ENCODE measurements at places on chromosomes 2 and 18. TPM values are rescaled to one million over a fixed set of nuclear protein-coding genes. Genes with fewer than 3 reads are reported as not detected.

The C2orf66 gene
- total RNA-seq = 0.19 TPM

The KLHL14 gene
- not detected for total RNA-seq

The SP5 gene
- total RNA-seq = not detected

The ELAC1 gene
- total RNA-seq = 4.5 TPM

The HSPE1 gene
- total RNA-seq = 543 TPM

The LDAH gene
- total RNA-seq = 15.3 TPM

The PLB1 gene
- 2.6 TPM for total RNA-seq

The ZNF407 gene
- total RNA-seq = 2.6 TPM

The DSEL gene
- 0.29 TPM for total RNA-seq

The TDRD15 gene
- total RNA-seq = not detected

The CBLN2 gene
- total RNA-seq = 0.07 TPM

The ACVR1C gene
- total RNA-seq = 0.06 TPM

The LRRC30 gene
- not detected for total RNA-seq

The EFR3B gene
- 12.8 TPM for total RNA-seq

The GPAT2 gene
- not detected for total RNA-seq

Data from A549 treated with RU486 at 1 μM for 4 hours (cell line).